ENCODE measurements at places on chromosomes 16 and 17.
A peak's percentile ranks its signal among the peaks of the same experiment; 100 is the strongest.

GRCh38 chr17:72955391-72956140 lies 136.9 kb downstream of the SLC39A11 start:
- no peak for DNase-seq

GRCh38 chr17:81309859-81310839 lies 15.0 kb upstream of the SLC38A10 start:
- no peak for DNase-seq

- DNase-seq: no peak
Measured at GRCh38 chr17:30519166-30519565, 42.0 kb downstream of the GOSR1 start.

GRCh38 chr17:199191-199604 lies 17.7 kb upstream of the DOC2B start:
- no peak for DNase-seq

DNA sequence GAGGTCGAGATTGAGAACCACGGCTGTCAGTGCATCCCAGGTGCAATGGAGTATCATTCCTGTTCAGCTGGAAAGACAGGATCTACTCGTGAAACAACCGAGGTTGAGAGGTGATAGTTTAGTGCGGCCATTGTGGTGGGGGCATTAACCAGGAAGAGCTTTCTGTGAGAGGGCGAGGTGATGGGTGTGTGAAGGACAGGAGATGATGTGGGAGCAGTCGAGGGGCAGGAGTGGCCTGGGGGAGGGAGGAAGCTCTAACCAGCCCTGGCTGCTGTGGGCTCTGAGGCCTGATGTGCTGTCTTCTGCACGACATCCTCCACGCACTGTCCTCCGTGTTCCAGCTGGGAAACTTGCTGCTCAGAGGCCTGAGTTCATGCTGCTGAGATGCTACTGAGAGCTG lies 22.0 kb downstream of the GOSR2 start:
- no peak for DNase-seq

GRCh38 chr17:13477180-13477611 lies 124.5 kb downstream of the HS3ST3A1 start:
- no peak for DNase-seq

- peak; percentile 38 for DNase-seq
Measured at GRCh38 chr16:74999609-75000480, 1.0 kb downstream of the ZNRF1 start.

GRCh38 chr17:74252211-74252610 lies 21.8 kb upstream of the DNAI2 start:
- no peak for DNase-seq

- DNase-seq: no peak
Measured at GRCh38 chr17:37389160-37389559, 13.4 kb downstream of the C17orf78 start.

GRCh38 chr17:52064791-52065211 lies 93.7 kb downstream of the CA10 start:
- no peak for DNase-seq

DNA sequence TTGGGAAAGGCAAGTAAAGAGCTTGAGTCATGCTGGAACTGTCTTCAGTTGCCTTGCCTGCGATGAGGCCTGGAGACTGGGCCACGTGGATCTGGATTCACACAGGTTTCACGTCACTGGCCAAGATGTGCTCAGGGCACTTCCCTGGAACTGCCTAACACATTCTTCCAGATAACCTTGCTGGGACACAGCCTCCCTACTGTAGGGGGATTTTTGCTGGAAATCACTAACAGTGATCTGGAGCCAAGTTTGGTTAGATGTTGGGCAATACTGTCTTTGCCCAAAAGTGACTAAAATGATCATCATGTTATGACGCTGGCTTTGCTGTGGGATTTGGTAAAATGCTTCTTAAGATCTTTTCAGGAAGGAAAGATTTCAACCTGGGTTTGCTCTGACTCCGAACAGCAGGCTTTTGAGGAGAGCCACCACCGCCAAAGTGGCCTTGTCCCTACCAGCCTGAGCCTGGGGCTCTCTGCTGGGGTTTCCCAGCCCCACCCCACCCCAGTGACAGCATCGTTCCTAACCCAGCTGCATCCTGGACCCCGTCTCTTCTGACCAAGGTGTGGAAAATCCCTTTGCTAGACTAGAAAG lies 14.7 kb downstream of the C1QTNF1 start:
- no peak for DNase-seq

DNA sequence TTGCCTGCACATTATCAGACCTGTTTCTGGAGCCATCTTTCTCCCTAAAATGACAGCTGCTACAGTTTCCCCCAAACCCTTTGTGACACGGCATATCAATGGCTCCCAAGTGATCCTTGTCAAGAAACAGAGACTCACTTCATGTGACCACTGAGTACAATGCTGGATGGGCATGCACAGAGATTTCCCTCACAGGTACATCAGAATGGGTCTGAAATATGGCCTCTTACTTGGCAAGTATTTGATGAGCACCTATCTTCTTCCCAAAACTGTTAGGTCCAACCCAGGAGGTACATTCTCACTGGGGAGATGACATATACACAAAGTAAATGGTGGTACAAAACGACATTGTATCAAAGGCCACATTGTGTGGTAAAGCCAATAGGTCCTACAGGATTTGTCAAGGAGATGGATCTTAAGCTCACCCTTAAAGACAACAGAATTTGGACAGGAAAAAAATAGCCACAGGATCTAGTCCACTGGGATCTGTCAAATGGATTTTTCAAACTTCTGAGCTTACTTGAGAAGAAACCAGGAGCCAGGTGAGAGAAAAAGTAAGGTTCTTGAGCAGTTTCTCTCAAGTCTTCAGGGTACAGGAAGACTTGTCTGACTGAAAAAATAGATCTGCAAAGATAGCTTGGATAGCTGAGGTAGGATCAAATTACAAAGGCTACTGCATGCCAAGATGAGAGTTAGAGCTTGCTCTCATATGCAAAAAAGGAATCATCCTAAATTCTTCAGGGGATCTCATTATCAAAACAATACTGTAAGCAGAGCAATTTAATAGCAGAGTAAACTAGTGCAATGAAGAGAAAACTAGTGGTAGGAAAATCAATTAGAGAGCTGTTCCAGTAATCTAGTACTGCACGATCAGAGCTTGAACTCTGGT lies 28.8 kb downstream of the RNF43 start:
- no peak for DNase-seq

DNA sequence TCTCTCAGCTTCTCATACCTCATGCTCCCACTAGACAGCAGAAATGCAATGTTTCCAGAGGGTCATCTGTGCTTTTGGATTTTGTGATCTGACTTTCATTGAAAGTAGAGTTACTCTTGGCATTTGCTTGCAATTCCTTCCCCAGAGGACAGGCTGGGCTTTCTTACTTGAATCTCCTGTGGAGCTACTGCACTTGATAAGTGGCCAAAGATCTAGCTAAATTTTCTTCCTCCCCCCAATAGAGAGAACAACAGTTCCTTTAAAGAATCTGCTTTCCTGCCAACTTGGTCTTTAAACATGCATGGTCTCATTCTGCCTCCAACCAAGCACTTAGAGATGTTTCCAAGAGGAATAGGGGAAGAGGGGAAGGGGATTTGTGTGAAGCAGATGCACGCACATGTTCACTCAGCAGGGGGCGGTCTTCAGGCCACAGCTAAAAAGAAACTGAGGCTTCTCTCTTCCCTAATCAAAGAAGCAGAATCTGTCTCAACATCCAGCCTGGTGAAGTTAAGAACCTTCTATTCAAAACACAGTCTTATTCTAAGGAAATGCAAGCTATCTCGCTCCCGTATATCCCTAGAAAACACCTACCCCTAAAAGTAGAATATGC lies 229.6 kb downstream of the ZFHX3 start:
- no peak for DNase-seq

DNA sequence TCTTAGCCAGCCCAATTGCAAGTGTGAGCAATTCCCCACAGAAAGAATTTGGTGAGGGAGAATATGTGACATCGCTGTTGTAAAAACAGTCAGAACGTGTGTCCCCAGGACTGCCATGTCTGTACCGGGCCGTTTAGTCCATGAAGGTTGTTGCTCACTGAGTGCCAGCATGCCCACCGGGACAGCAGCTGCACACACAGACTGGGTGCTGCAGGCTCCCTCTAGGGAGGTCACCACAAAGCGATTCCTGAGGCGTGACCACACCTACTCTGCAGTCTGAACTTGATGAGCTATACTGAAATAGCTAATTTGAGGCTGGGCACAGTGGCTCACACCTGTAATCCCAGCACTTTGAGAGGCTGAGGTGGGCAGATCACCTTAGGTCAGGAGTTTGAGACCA lies 44.1 kb upstream of the ADORA2B start:
- no peak for DNase-seq

GRCh38 chr16:51953286-51953985 lies 593.5 kb downstream of the TOX3 start:
- no peak for DNase-seq

- no peak for DNase-seq
Measured at GRCh38 chr16:69942627-69943170, 8.4 kb upstream of the CLEC18A start.

DNA sequence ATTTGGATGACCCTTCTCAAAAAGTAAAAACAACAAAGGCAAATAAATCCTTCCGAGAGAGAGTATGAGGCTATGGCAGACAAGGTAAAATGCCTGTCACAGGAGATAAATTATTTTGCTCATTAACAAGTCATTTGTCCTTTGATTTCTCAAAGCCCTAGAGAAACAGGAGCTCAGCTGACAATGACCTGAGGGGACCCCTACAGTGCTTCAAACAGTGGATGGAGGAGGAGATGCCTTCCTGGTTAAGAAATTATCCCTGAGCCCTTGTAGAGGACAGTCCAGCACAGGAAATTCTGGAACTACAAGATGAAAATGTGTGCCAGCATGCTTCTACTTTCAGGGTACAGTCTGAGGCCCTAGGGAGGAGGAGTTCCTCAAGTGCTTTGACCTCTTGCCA lies 24.0 kb upstream of the RHBDL3 start:
- no peak for DNase-seq

DNA sequence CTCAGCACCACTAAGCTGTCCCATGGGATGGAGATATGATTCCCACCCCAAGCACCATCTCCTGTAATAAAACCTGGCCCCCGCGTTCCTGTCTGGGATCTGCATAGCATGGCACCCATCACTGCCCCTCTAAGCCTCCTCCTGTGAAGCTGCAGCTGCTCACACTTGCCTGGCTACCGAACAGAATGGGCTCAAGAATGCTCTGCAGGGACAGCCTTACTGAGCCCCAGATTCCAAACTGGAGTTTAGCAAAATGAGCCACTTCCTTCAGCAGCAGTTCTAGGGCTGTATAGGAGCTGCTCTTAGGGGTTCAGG lies 256.1 kb downstream of the CPPED1 start:
- no peak for DNase-seq

- DNase-seq: no peak
Measured at GRCh38 chr16:55426865-55427484, 52.0 kb upstream of the MMP2 start.

GRCh38 chr17:74332017-74332650 lies 6.1 kb downstream of the KIF19 start:
- DNase-seq: no peak

DNA sequence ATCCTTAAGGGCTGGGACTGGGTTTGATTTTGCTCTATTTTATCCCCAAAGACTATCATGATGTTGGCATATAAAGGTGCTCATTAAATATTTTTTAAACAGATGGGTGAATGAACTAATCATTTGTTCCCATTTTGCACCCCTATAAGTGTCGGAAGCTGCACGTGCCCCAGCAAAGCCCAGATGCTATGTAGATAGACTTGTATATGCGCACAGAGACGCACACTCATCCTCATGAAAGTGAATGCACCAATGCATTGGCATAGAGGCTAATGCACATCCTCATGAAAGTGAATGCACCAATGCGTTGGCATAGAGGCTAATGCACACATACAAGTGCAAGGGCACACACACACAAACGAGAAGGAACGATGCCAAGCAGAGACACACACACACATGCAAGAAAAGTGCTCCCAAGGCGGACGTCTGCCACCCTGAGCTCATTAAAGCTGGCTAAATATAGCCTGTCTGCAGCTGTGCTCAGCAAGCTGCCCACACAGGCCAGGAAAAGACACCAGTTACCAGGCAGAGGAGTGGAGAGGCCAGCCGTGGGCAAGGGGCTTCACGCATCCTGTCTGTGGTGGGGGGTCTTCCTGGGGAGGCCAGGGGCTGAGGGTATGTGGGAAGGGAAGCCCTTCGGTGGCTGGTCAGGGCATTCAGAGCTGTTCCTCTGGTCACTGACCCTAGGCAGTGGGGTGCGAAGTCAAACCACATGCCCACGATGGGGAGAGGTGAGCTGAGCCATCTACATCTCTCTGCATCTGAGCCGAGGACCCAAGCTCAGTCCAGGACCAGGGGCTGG lies 52.6 kb downstream of the PIMREG start:
- no peak for DNase-seq

- DNase-seq: no peak
Measured at GRCh38 chr16:66906916-66907836, 11.5 kb downstream of the CDH16 start.

DNA sequence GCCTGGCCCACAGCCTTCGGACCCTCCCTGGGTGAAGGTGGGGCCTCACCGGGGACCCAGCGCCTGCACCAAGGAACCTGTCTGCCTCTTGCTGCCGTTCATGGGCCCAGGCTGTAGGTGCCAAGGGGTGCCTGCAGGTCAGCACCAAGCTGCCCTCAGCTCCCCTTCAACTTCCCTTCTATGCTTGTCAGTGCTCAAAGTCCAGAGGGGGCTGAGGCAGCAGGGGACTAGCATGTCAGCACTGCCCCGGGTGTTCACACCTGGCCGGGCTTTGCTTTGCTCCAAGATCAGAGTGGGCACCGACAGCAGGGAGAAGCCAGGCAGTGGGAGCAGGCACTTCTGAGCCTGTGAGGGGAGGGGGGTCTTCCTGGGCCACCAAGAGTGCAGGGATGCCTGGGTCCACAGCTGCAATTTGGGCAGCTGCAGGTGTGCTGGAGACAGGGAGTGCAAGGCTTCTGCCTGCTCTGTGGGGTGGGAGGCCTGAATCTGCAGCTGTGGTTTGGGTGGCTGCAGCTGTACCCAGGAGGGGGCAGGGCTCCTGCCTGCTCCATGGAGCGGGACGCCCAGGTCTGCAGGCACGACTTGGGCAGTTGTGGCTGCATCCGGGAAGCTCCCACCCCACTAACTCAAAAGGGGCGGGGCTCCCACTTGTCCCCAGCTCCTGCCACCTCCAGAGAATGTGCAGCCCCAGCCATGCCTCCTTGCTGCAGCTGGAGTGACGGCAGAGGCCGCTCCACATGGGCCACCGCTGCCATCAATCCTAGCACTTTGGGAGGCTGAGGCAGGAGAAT lies 27.6 kb upstream of the PRM1 start:
- DNase-seq: no peak

DNA sequence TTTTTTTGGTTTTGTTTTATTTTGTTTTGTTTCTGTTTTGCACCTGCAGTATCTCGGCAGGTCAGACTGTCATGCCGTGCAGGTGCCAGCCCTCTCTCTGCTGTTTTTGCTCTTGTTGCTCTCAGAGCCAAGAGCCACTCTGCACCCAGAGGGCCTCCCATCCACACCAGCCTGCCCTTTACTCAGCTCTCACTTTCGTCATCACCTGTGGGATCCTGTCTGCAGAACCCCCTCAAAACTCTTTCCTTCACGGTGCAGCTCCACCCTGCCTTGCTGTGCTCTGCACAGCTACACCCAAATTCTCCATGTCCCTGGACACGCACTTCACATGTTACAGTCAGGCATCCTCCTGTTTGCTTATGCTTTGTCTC lies 2.6 kb downstream of the AOC3 start:
- no peak for DNase-seq

GRCh38 chr17:78883533-78884131 lies 19.4 kb downstream of the CEP295NL start:
- DNase-seq: no peak
